ENCODE measurements at places on chromosomes 12 and 14. TPM values are rescaled to one million over a fixed set of nuclear protein-coding genes. Genes with fewer than 3 reads are reported as not detected.
A peak's percentile ranks its signal among the peaks of the same experiment; 100 is the strongest.

DNA sequence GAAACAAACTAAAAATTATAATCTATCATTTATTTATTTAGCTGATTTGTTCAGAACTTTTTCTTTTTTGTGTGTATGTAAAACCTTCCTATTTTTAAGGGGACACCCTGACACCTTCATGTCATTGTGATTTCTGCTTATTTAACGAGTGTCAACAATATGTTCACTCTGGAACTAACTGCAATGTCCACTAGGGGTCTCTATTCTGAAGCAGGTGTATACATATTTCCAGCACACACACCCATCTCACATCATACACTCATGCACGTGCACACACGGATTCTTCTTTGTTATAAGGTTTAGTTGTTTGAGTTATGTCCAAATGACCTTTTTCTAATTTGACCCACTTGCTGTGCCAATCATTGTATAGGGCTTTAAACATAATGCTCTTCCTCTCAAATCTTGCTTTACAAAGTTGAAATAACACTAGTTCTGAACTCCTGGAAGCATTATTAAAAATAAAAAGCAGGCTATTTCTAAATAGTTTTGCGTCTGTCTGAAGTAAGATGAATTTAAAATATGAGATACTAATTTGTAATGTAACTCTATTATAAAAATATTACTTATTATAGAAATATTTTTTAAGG is 15.5 kb downstream of the E2F7 start:
- no peak for DNase-seq

DNA sequence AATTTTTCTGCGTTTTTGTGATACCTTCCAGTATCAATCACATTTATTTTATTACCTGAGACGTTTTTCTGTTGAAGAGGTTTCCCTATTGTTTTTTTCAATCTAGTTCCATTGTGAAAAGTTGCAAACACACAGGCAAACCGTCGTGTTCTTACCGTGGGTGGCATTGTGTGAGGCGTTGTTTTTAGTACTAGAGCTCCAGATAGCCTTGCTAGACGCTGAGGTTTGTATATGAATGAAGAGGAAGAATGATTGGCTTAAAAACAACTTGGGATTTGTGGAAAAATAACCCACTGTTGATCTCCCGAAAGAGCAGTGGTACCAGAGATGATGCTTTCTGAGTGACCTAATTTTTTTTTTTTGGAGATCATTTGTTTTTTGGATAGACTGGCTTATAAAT is 1.0 kb downstream of the SOCS4 start:
- no peak for DNase-seq

Gene NUAK1
- total RNA-seq = not detected

DNA sequence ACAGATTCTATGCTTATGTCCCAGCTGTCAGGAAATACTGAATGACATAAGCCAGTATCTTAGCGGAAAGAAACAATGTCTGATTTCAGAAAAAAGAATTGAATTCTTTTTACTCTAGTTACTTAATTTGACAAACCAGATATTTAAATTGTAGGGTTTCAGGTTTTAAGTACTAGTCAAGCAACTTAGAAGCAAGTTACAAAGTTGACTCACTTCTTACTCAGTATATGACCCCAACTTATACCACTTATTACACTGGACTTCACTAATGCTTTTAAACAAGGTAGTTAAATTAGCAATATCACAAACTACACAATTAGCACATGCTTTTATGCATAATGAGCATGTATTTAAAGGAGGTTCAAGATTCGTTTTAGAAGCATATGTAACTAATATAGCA is 7.1 kb downstream of the GMFB start:
- DNase-seq = no peak

DNA sequence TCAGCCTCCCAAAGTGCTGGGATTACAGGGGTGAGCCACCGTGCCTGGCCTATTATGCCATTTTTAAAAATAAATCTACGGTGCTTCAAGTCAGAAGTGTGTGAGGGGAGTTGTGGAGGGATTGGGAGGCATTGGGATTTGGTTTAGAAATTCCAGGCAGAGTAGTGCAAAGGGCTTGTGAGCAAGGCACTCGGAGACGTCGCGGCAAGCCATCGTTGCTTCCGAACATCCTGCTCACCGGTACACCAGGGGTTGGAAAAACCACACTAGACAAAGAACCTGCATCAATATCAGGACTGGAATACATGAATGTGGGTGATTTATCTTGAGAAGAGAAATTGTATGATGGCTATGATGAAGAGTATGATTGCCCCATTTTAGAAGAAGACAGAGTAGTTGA is 227.0 kb downstream of the ALG10 start:
- DNase-seq = no peak

GRCh38 chr12:4114986-4115385 is 158.6 kb upstream of the CCND2 start:
- peak; percentile 50 for DNase-seq

GRCh38 chr12:2683283-2684025 is 111.3 kb upstream of the FKBP4 start:
- peak; percentile 28 for DNase-seq

GRCh38 chr14:99250636-99251208 is 21.3 kb downstream of the BCL11B start:
- no peak for DNase-seq
